ENCODE measurements at places on chromosomes 1 and 21.

DNA sequence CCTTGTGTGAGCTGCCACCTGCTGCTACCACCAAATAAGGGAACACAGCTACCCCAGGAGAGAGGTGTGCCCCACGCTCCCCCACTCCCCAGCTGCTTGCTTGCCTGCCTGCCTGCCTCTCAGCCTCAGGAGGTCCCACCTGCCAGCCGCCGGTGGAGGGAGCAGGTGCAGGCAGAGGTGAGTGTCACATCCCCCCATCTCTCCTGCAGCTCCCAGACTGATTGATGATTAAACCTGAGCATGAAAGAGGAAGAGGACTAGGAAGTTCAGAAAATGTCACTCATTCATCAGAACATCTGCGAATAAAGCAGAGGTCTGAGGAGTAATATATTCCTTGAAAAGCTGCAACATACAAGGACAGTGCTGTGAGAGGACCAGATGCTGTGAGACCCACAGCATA is 58.6 kb upstream of the HIVEP3 start:
- DNase-seq: no peak

DNA sequence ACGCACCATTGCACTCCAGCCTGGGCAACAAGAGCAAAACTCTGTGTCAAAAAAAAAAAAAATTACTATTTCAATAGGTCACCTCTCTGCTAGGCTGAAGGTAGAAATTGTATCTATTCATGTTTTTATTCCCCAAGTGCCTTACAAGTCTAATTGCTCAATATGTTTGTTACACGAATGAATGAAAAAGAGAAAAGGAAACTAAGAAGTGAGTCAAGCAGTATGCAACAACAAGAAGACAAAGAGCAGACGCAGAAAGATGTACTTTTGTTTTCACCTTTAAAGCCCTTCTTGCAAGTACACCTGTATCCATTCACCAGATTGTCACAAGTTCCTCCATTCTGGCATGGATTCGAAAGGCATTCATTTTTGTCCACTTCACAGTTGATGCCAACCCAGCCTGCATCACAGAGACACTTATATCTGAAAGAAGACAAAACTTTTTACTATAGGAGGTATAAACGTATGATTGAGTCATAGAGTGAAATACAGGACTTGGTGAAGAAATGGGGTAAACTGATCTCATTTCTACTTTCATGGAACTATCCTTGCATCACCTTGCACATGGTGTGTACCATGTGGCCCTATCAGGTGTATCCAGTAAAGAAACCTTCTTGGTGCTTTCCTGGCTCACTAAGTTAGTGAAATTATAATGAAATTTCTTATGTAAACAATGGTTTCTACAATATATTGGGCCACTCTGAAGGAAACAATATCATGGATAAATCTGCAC is 57.1 kb upstream of the ADAM30 start:
- DNase-seq: no peak

DNA sequence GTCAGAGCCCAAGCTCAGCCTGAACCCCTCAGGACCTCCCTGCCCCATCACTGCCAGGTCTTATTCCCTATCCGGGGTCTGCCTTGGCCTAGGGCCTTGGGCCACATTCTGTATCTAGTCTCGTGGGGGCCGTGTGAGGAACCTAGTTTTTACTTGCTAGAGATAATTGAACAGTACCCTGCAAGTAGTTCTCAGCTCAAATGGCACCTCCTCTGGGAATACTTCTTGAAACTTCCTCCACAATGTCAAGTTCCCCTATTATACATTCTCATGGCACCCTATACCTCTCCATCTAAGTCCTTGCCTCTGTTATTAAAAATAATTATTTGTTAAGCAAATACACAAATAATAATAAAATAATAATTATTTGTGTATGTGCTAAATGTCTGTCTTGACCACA is 32.9 kb upstream of the CSF1 start:
- DNase-seq: no peak

- no peak for DNase-seq
These were observed 89.7 kb upstream of the ESRRG start for GRCh38 chr1:216812966-216813365.

DNA sequence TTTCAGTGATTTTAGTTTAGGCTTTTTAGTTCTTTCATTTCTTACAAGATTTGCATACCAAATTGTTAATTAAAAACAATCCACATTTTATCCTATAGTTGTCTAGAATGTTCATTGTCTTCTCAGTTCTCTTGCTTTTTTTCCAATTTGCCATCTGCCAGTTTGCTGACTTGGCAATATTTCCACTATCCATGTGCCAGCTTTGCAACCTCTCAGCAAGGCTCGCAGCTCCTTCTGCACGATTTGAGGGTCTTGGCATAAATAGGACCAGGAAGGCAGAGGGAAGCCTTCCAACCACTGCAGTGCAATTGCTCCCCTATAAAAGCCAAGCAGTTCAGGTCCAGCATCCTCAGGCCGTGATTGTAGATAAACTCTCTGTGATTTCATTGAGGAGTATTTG is 306.8 kb upstream of the FMN2 start:
- DNase-seq: no peak

- DNase-seq: no peak
These were observed 143.5 kb downstream of the C1orf94 start for GRCh38 chr1:34320053-34320669.

DNA sequence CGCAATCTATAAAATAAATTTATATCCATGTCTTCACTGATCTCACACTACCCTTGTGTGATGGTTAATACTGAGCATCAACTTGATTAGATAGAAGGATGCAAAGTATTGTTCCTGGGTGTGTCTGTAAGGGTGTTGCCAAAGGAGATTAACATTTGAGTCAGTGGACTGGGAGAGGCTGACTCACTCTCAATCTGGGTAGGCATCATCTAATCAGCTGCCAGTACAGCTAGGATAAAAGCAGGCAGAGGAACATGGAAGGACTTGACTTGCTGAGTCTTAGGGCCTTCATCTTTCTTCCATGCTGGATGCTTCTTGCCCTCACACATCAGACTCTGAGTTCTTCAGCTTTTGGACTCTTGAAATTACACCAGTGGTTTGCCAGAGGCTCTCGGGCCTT is 615.4 kb downstream of the AGBL4 start:
- no peak for DNase-seq

GRCh38 chr1:62337706-62338631 is 18.7 kb upstream of the KANK4 start:
- DNase-seq: no peak

- no peak for DNase-seq
These were observed 6.6 kb upstream of the DOP1B start for GRCh38 chr21:36149788-36150711.

DNA sequence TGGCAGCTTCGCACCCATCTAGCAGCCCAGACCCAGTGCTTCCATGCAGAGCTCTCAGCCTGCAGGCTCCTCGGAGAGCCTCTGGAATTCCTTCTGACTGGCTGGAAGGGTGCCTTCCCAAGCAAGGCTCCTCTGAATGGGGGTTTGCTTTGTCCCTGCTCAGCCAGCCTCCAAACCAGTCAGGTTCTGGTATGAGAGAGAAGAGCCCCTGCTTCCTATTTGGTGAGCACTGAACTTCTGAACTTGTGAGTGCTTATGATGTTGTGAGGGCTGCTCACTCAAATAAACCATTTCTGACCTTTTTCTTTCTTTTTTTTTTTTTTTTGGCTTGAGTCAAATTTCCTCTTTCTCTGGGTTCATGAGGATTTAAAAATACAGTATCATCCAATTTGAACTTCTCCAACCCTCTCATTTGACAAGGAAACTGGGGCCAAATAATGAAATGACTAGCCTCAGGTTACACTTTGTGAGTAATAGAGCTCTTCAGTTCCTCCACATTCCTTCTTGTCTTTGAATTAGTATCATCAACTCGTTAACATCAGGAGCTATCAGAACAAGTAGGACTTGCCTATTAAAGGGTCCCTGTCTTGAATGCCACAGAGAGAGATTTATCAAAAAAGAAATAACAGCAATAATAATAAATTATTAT is 39.6 kb downstream of the GFI1 start:
- no peak for DNase-seq

GRCh38 chr1:46180082-46180616 is 3.9 kb upstream of the P3R3URF start:
- DNase-seq: peak; percentile 96

DNA sequence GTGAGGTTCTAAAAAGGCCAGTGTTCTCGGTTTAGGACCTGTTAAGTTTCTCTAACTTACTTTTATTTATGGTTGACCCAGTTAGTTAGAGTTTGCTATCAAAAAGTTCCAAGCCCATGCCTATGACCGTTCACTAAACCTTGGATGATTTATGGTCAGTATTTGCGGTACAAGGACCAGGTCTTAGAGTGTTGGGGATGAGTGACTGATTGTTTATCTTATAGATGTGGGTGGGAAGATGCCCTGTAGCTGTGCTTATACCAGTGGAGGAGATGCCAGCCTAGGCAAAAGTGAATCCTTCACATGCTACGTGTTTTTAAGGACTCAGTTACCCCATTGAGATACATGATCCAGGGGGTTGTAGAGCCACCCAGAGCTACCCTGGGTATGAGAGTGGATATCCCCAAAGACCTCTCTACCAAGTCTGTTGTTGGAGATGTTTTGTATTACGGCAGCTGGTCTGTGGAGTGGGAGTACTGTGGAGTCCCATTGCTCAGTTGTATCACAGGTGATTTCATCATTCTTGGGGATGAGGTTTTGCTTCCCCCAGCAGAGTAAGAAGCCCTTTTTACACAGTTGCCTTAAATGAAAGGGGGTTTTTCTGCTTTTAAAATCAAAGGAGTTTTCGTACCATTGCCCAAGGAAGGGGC is 2.1 kb downstream of the SLC22A15 start:
- DNase-seq: no peak

- DNase-seq: no peak
These were observed 24.5 kb downstream of the NECAP2 start for GRCh38 chr1:16464917-16465625.

DNA sequence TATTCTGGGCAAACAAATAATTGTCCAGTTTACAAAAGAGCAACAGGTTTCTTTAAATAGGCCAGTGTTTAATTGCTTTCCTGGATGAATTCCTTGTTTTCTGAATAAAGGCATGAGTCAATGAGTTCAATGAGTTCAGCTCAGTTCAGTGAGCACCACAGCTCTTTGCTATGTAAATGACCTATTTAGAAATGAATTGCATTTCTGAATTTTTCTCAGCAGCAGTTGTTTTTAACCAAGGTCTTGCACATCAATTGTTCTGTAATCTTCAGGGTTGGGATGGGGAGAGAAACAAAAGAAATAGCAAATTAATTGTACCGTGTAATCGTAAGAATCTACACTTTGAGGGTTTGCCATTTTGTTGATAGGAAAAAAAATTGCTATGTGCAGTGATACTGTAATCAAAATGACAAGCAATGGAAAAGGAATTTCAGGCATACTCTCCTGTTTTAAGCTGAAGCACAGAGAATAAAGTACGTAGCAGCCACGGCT is 45.7 kb downstream of the MIS18A start:
- no peak for DNase-seq

- DNase-seq: no peak
These were observed 97.1 kb upstream of the ETV3 start for GRCh38 chr1:157235307-157235706.

- no peak for DNase-seq
These were observed 98.9 kb upstream of the IPO9 start for GRCh38 chr1:201729973-201730608.

GRCh38 chr21:44395260-44395659 is 41.8 kb downstream of the TRPM2 start:
- no peak for DNase-seq

- DNase-seq: no peak
These were observed 278.5 kb downstream of the KCNH1 start for GRCh38 chr1:210855440-210855839.

DNA sequence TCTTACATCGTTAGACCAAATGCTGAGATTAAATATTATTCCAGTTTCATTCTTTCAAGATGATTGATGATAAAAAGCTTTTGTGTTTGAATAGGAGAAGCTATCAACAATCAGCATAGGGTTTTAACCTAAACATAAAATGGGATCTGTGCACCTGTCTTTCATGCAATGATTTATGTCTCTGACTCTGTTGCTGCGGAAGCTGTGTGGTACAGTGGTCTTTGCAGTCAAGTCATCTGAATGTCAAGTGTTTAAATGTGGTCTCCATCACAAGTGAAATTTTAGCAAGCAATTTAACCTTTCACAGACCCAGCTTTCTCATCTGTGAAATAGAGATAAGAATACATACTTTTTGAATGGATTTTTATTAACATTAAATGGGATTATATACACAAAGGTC is 107.2 kb downstream of the PLPPR5 start:
- no peak for DNase-seq

- DNase-seq: no peak
These were observed 33.4 kb downstream of the KRTAP10-1 start for GRCh38 chr21:44506279-44507255.

DNA sequence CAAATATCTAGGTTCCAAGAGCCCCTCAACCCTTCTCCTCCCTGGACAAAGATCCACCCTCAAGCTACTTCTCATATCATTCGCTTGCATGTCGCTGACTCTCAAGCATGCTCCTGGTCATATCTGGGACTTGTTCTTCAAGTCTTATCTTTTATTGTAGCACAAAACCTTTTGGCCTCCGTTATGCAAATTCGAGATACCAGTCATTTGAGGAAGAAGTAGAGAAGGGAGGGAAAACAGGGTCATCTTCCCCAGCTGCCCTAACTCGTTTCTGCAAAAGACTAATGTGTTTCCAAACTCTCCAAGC is 63.8 kb upstream of the ETS2 start:
- DNase-seq: peak; percentile 57

DNA sequence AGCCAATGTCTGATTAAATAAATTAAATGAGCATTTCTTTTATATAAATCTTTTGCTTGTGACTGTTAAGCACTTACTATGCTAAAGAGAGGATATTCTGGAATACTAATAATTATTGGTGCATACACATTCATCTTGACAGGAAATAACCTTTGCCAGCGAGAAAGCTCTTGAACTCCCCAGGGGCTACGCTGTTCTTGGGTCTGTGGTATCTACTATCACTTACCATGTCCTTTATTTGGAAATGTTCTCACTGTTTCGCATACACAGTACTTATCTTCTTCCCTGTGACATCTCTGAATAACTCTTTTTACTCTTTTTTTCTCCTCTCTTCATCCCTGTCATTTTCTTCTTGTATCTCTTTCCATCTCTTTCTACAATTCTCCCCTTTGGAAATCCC is 178.7 kb downstream of the GABPA start:
- DNase-seq: no peak

DNA sequence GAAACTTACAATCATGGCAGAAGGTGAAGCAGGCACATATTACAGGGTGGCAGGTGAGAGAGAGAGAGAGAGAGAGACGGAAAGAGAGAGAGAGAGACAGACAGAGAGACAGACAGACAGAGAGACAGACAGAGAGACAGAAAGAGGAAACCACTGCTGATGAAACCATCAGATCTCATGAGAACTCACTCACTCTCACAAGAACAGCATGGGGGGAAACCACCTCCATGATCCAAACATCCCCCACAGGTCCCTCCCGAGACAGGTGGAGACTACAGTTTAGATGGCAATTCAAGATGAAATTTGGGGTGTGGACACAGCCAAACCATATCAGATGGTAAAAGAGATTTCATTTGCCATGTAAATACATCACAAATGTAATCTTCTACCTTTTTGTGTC is 708.1 kb downstream of the MRPL39 start:
- DNase-seq: no peak

DNA sequence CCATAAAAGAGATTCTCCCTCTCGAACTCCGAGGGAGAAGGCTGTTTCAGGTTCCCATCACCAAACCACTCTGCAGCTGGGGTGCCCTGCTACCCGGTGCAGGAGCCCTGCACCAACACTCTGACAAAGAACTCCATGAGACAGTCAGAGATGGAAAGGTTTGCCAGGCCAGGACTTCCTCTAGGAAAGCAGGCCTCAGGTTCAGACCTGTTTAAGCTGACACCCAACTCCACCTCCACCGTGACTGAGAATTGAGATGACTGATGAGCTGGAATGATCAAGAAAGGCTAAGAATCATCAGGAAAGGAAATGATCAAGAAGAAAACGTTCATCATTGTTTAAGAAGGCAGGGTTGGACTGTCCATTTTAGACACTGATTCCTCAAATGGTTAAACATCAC is 46.2 kb upstream of the KCNE1 start:
- no peak for DNase-seq
